Stimulated activated CD4-positive, alpha-beta T cell treated with anti-CD3 and anti-CD28 coated beads, Interleukin-2, amount 100 ng/mL, for 4 hours (primary cell): ENCODE measurements at places on chromosomes 11 and 22.

GRCh38 chr22:24519496-24519895 lies 24.4 kb downstream of the UPB1 start:
- no peak for DNase-seq

- DNase-seq = no peak
These were observed 16.8 kb upstream of the PPARA start for GRCh38 chr22:46133588-46133855.

DNA sequence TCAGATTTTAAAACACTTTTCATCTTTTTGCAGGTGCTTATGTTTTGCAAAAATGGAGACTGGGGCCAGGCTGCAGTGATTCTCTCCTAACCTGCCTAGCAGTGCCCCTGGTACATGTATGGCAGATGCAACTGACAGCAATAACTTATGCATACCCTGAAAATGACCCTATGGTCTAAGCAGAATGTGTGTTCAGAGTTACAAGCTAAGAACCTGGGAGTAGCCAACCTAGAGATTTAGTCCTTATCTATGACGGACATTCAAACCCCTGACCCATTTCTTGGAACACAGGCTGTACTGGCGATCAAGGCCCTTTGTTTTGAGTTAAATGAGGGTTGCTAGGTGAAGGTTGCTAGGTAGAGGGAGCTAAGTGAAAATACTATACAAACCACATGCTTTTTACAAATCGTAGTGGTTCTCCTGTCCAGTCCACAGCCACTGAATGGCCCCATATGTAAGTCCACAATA lies 184.9 kb upstream of the SESN3 start:
- DNase-seq = no peak

GRCh38 chr22:32882360-32882755 lies 80.9 kb downstream of the TIMP3 start:
- no peak for DNase-seq

- no peak for DNase-seq
These were observed 71.9 kb upstream of the RRM1 start for GRCh38 chr11:4022669-4023068.

GRCh38 chr11:26715133-26715532 lies 6.7 kb downstream of the SLC5A12 start:
- no peak for DNase-seq

DNA sequence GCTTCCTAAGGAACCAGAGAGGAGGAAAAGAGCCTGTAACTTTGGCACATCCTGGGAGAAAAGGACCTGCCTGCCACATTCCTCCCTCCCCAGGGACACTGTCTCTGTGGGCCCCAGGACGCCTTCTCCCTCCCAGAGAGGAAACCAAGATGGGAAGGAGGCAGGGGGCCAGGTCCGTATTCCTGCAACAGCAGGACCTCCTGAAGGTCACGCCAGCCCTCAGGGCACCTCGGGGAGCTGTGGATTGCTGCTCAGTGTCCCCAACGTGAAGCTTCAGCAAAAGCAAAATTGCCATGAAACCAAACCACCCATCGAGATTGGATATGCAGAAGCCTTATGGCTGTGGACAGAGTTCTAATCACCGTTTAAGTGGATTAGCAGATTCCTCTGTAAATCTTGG lies 86.7 kb downstream of the ARHGAP8 start:
- no peak for DNase-seq

DNA sequence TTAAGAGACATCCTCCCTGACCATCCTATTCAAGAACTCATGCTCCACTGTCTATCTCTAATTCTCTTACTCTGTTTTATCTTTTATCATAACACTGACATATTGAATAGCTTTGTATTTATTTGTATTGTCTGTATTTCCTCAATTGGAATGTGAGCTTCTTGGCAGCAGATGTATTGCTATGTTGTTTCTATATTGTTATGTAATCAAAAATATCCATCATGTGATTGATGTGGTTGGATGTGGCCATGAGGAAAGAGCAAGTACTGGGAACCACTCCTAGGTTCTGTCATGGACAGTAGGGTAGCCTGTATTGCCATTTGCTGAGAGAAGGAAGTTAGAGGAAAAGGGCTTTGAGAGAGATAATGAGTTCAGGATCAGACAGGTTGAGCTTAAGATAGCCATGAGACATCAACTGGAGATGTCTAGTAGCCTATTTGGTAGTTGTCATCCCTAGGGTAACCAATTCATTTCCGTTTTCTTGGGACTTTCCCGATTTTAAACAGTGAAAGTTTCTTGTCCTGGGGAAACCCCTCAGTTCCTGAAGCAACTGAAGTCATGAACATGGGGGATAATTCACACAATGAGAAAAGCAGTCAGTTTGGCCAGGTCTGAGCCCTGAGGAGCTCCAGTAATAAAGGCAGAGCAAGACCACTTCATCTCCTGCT lies 404.5 kb downstream of the INSC start:
- DNase-seq = no peak
